ENCODE measurements at places on chromosomes 12 and 14. TPM values are rescaled to one million over a fixed set of nuclear protein-coding genes. Genes with fewer than 3 reads are reported as not detected.

DNA sequence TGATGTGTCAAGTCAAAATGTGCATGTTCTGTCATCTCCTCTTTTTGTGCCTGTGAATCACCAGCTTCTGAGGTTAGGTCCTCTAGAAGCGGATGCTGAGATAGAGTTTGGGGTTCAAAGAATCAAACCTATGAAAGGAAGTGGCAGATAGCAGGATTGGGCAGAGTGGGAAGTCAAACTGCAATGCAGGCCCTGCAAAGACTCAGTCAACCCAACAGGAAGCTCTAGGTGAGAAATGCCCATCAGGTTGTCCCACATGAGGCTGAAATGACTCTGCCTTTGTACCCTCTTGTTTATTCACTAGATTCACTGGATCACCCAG lies 4.5 kb upstream of the MIA2 start:
- no peak for DNase-seq

DNA sequence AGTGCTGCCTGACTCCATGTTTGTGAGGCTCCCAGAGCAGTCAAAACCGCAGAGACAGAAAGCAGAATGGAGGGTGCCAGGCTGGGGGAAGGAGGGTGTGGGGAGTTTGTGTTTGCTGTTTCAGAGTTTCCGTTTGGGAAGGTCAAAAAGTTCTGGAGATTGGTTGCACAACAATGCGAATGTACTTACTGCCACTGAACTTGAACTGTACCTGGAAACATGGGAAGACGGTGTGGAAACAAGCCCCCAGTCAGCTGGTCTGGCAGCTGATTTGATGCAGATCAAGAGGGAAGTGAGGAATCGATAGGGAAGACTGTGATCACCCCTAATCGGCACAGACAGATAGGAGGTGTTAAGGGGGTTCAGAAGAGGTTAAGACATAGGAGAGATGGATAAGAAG lies 35.3 kb upstream of the INF2 start:
- DNase-seq, result no peak

CCDC196 gene
- total RNA-seq, result 1.3 TPM

GRCh38 chr14:87331991-87332390 lies 661.0 kb downstream of the GALC start:
- no peak for DNase-seq

SLC41A2 gene
- total RNA-seq, result 43.7 TPM

- DNase-seq, result peak; percentile 43
Measured at GRCh38 chr14:100065942-100066574, 836 bp downstream of the EVL start.
